ENCODE measurements at places on chromosomes 3 and 15.

DNA sequence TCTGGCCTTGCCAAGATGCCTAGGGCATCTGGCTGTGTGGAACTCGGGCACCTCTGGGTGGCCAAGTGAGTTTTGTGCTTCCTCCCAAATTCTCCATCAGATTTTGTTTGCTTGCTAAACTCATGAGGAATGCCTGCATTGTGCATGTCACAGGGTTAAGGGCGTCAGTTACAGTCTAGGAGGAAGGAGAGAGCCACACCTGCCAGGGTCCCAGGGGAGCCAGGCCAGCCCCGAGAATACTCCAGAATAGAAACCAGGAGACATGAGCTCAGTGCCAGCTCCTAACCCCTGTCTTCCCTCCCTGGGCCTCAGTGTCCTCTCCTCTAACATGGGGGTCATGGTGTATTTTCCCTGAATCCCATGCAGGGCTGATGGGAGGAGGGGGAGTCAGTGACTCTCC, 22.0 kb upstream of the SKOR1 start:
- DNase-seq: no peak

GRCh38 chr3:46624975-46625490, 12.7 kb downstream of the FAM240A start:
- no peak for DNase-seq

DNA sequence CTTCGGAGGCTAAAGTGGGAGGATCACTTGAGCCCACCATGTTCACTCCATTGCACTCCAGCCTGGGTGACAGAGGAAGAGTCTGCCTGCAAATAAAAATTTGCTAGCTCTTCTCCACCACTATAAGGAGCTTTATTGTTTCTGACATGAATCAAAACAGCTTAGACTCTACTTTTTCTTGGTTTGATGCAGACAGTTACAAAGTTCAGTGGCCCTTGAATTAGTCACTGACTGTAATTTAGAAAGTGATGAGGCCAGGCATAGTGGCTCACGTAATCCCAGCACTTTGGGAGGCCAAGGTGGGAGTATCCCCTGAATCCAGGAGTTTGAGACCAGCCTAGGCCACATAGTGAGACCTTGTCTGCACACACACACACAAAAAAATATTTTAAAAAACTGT, 172.4 kb upstream of the CGNL1 start:
- DNase-seq: no peak

GRCh38 chr15:82303956-82304777, 41.5 kb downstream of the SAXO2 start:
- no peak for DNase-seq

DNA sequence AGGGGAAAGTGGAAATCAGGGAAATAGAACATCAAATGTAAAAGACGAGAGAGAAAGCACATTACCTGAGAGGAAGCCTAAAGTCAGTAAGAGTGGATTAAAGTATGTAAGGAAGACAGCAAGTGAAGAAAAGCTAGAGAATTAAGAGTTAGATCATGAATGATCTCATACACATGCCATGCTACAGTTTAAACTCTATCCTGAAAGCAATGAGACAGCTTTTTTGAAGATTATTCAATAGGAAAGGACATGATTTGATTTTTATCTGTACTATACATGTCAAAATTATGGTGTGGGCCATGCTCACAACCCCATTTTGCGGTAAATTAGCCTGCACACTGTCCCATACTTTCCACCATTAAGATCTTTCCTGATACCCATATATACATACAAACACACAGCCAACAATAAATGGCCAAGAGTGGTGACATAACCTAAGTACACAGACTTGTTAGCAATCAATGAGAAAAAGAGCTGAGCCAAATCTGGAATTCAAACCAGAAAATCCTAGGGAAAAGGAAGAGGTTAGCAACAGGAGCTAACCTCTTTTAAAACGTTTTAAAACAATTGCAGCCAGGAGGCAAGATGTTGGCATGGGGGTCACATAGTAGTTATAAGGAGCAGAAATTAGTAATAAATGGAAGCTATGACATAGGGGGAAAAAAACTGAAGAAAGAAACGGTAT, 4.5 kb downstream of the MYO9A start:
- no peak for DNase-seq

DNA sequence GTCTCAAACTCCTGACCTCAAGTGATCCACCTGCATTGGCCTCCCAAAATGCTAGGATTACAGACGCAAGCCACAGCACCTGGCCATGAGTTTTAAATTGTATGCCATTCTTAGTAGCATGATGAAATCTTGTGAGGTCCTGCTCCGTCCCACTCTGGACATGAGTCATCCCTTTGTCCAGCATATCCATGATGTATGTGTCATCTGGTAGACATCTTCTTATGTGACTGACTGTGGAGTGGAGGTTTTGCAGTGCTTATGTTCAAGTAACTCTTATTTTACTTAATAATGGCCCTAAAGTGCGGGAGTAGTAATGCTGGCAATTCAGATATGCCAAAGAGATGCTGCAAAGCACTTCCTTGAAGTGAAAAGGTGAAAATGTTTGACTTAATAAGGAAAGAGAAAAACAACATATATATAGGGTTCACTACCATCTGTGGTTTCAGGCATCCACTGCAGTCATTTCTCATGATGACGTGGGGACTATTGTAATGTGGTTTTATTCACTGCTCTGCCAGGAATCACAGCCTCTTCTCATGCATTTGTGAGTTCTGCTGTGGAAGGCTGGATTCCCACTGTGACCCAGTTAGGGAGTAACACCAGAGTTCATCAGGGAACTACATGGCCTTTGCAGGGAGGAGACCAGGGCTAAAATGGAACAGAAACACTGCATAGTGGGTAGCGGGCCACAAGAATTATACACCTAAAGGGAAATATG, 204.6 kb upstream of the STRIT1 start:
- DNase-seq: peak; percentile 69

DNA sequence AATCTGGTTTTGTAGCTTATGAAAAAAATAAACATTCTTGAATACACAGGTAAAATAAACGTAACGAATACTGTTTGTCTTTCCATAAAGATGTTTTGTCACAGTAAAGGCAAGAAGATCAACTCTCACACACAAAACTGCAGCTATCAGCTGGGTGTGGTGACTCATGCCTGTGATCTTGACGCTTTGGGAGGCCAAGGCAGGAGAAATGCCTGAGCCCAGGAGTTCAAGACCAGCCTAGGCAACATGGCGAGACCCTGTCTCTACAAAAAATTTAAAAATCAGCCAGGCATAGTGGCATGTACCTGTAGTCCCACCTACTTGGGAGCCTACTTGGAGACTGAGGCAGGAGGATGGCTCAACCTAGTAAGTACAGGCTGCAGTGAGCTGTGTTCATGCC, 39.6 kb downstream of the CBLB start:
- no peak for DNase-seq

GRCh38 chr15:33907326-33907725, 61.0 kb upstream of the CHRM5 start:
- DNase-seq: no peak

DNA sequence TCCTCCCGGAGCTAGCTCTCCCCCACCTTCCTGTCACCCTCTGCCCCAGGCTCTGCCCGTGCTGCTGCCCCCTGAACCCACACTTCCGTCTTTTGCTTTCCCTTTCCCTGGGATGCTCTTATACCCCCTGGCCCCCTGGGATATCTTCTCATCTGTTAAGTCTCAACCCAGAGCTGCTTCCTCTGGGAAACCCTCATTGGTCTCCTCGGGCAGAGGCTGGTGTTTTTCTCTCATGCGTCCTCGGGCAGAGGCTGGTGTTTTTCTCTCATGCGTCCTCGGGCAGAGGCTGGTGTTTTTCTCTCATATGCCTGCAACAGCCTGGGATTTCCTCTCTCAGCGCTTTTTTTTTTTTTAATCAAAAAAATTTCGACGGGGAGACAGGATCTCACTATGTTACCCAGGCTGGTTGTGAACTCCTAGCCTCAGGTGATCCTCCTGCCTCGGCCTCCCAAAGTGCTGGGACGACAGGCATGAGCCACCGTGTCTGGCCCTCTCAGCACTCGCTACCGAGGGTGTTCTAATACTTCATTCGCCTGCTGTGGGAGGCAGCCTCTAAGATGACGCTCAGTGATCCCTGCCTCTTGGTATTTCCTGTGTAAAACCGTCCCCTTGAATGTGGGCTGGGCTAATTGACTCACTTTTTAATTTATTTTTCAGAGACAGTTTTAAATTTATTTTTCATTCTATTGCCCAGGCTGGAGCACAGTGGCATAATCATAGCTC, 62.7 kb upstream of the TFRC start:
- peak; percentile 75 for DNase-seq

DNA sequence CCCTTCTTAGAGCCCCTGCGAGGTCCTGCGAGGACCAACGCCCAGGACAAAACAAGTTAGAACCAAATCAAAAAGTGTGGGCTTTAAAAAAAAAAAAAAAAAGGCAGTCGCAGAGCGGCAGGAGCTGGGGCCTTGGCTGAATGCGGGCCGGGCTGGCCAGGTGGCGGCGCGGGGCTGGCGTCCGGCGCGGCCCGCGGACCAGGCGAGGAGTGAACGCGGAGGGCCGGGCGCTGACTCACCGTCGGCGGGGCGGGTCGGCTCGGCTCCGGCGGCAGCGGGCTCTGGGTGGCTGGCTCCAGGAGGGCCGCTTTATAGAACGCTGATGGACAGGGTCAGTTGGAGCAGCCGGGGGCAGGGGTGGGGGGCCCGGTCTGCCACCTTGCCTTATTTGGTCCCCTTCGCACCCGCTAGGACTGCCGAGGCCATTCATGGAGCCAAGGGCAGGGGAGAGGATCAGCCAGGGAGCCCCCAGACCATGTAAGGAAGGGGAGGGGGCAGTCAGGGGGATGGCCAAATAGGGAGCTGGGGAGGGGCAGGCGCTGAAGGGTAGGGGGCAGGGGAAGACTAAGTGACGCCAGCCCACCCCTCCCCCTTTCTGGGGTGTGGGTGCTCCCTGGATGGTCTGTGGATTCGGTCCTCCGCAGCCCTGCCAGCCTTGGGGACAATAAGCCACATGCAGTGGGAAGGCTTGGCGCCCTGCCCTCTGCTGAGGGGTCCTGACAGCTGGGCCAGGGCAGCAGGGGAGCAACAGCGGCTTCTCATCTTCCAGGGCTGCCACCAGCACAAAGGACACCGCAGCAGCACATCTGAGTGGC, at the start of gene ACTC1:
Gene ACTC1 (minus strand): TSS at position 283 of the 815 bp plus-strand sequence. CDS start 741 bp downstream, outside the sequence.
- DNase-seq: peak; percentile 92

GRCh38 chr3:112373924-112374323, 41.0 kb downstream of the CD200 start:
- no peak for DNase-seq

DNA sequence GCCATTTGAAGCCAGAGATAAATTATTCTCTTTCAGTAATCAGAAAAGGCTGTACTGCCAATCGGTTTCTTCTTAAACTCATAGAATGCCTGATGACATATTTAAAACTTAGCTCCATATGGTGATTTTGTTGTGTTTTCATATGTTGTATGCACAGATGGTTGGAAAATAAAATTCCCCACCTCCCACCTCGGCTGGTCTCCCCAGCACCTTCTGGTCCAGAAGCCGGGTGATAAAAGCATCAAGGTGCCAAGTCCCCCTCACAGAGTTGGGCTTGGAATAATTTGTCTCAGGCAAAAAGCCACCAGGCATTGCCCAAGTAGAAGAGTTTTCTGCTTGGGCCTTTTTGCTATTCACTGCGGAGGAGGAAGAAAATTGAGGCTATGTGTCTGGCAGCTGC, 18.4 kb downstream of the LARS2 start:
- DNase-seq: no peak

- no peak for DNase-seq
These were observed 6.2 kb downstream of the SEMA3F start for GRCh38 chr3:50161320-50161719.

GRCh38 chr3:65483480-65483879, 555.2 kb downstream of the MAGI1 start:
- DNase-seq: peak; percentile 58

GRCh38 chr15:57635300-57635909, 43.7 kb downstream of the MYZAP start:
- DNase-seq: no peak

- DNase-seq: peak; percentile 83
These were observed 60.5 kb downstream of the XXYLT1 start for GRCh38 chr3:195210266-195210973.

DNA sequence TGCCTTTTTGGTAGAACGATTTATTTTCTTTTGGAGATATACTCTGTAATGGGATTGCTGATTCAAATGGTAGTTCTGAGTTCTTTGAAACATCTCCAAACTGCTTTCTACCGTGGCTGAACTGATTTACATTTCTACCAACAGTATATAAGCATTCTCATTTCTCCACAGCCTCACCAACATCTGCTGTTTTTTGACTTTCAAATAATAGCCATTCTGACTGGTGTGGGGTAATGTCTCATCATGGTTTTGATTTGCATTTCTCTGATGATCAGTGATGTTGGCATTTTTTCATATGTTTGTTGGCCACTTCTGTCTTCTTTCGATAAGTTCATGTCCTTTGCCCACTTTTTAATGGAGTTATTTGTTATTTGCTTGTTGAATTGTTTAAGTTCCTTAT, 154.0 kb downstream of the ABHD5 start:
- no peak for DNase-seq

DNA sequence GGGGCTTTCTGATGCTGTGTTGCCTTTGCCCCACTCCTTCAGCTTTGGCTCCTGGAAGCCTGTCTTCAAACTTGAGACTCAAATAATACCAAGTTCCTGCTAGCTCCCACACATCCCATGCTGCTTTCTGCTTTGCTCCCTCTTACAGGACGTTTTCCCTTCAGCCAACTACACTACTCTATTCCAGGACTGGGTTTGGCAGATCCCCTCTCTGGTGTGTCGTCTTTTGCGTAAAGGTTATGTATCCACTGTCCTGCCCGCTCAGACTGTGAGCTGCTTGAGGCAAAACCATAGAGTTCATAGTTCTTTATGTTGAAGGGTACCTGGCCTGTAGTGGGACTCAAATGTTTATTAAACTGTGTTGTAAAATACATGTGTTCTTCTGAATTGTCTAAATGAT, 25.4 kb downstream of the PPP2R3A start:
- DNase-seq: no peak

- no peak for DNase-seq
These were observed 33.1 kb downstream of the GASK1A start for GRCh38 chr3:43012174-43012573.

GRCh38 chr3:152243721-152244516, 24.8 kb upstream of the MBNL1 start:
- no peak for DNase-seq

DNA sequence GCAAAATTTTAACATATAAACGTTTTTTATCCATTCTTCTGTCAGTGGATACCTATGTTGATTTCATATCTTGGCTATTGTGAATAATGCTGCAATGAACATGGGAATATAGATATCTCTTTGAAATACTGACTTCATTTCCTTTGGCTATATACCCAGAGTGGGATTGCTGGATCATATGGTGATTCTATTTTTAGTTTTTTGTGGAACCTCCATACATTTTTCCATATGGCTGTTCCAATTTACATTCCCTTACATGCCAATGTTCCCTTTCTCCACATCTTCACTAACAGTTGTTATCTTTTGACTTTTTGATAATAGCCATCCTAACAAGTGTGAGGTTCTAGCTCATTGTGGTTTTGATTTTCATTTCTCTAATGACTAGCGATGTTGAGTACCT, 344.6 kb downstream of the EPHA3 start:
- no peak for DNase-seq
